ENCODE measurements at places on chromosomes 13 and 19.

GRCh38 chr13:95660981-95661581 lies 15.9 kb upstream of the DNAJC3 start:
- no peak for DNase-seq

DNA sequence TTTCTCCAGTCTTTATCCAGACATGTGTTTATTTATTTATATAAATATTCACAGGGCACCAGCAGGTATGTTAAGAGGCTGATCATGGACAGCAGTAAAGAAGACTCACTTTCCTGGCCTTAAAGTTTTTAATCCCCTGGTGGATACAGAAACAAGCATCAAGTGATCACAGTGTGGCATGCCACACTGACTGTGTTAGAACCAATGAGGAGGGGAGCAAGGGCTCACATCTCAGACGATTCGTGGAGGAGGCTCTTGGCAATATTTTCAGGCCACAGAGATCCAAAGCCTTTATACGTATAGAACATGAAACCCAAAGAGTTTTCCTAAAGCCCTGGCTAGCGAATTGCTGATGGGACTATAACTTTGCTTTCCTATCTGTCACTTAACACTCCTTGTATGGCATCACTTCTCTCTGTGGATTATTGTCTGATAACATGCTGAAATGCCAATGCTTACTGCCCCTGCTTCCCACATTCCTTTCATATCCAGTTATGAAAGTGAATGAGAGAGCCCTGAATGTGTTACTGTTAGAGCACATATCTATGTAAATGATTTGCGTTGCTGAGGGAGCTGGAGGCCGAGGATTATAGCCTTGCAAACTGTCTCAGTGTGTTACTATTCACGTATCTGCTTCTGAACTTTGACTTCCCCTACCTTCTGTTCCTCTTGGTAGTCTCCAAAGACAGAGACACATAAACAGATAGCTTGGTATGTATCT lies 37.6 kb downstream of the POLR1D start:
- DNase-seq, result no peak

GRCh38 chr13:113879017-113879416 lies 15.1 kb upstream of the GAS6 start:
- DNase-seq, result no peak

DNA sequence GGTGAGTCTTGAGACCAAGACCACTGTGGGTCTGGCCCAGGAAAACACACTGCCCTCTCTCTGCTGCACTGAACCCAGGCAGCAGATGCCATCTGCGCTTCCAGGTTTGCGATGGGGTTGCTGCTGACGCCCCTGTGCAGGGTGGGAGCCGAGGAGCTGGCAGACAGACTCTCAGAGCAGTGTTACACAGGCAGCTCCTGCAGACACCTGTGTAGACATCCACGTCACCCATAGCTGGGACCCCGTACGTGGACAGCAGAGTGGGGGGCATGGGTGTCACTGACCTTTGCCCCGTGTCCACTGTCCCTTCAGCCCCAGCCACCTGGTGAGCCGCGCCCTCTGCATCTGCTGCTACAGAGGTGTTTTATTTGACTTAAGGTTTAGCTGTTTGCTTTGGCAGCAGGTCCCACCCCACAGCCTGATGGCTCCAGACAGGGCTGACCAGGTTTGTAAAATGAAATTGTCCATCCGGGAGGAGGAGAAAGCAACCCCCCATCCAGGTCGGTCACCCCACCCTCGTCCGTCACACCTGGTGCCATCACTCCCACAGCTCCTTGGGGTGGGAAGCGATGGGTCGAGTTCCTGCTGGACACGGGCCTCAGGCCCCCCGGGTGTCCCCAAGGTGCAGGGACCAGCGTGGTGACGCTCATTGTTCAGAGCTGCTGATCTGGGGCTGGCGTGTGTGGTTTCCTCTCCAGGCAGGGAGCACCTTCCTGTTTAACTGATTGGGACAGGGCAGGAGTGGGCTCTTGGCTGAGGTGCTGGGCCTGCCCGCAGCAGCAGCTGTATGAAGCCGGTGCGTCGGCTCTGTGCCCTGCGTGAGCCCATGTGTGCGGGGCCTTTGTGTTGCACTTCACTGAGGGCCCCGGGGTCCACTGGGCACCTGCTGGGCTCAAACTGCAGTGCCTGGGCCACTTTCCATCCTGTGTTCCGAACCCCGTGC lies 28.4 kb downstream of the MCF2L start:
- DNase-seq, result no peak

DNA sequence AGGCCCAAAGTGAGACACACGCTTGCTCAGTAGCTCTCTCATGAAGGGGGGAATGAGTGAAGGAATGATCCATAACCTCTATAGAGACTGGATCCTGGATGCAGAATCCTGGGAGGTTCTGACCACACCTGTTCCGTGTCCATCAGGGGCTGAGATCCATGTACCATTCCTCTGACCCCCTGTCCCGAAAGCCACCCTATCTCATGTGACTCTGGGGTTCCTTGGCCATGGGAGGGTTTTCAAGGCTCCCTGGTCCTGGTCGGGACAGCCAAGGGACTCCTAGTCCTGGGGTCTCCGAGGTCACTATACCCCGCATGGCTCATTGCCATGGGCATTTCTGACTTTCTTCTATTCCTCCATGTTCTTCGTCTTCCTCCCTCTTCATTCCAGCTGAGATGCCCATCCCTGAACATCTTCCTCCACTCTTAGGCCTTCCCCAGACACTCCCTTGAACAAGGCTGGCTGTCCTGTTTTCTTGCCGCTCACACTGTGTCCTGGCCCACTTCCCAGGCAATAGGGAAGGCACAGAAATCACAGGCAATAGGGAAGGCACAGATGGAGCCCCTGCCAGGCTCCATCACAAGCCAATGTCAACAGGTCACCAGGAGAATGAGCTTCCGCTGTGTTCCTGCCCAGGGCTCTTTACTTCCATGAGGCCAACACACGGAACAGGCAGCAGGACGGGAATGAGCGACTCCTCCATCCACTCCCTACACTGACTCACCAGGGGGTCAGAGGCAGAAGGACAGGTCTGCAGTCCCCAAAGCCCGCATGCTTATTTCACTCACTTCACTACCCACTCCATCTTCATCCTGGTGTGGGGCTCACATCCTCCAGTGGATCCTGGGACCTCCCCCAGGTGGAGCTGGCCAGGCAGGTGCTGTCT lies 3.2 kb downstream of the CEACAM5 start:
- no peak for DNase-seq

GRCh38 chr19:1632462-1633268 lies 19.8 kb downstream of the TCF3 start:
- DNase-seq, result no peak

GRCh38 chr13:35881360-35881759 lies 249.8 kb downstream of the DCLK1 start:
- no peak for DNase-seq

GRCh38 chr13:78598116-78598781 lies 5.1 kb downstream of the POU4F1 start:
- DNase-seq, result no peak

GRCh38 chr13:42893214-42893671 lies 98.8 kb downstream of the EPSTI1 start:
- DNase-seq, result no peak

GRCh38 chr19:29516821-29517395 lies 8.9 kb upstream of the VSTM2B start:
- DNase-seq, result no peak

DNA sequence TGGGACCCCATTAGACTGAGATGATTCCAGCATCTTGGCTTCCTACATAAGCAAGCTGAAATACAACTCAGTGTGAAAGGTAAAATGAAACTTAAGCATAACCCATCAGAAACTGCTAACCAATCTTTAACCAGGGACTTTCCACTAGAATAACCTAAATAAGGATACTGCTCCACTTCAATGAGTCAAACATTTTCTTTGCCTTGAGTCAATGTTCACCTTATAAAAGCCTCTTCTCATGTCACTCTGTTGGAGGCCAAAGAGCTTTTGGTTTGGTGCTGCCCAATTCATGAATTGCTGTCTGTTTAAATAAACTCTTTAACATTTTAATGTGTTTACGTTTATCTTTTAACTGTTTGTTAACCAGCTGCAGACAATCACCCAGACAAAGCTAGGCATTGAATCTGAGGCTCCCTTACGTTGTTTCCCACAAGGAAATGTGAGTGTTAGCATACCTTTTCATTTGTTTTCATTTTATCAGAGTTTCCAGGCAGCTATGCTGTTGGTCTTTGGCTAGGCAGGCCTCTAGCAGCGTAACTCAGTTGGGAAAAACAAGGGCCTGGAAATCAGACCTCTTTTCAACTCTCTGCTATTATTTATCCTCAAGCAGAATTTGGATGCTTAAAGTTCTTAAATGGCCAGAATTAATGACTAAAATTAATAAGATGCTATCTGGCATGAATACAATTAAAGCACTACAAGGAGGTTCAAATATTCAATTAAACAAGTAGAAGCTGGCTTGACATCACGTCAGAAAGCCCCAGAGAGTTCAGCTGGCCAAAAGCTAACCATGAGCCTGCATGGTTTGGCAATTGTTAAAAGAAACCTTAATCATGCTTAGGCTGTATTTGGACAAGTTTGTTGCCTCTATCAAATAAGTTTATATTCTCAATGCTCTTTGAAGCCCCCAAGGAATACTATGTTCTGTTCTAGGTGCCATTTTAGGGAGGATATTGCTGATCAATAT lies 200.2 kb downstream of the DCLK1 start:
- DNase-seq, result no peak

- no peak for DNase-seq
Measured at GRCh38 chr13:25494698-25495411, 123.1 kb downstream of the ATP8A2 start.

DNA sequence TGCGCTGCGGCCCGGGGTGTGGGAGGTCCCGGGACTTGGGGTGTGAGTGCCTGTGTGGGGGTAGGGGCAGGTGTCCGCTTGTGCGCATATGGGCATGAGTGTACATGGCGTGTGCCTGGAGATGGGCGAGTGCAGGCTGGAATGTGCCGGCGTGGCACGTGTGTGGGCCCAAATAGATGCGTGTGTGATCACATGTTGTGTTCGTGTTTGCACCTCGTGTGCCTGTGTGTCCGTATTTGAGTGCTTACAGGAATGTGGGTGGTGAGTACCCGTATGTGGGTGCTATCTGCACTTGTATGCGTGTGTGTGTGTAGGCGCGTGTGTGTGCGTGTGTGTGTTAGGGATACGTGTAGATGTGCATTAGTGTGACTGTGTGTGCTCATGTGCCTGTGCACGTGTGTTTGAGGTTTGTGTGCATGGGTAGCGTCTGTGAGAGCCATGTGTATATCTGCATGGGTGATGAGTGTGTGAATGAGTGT lies 3.4 kb downstream of the ZNF536 start:
- no peak for DNase-seq

GRCh38 chr19:19032420-19033175 lies 719 bp downstream of the SUGP2 start:
- peak; percentile 86 for DNase-seq

DNA sequence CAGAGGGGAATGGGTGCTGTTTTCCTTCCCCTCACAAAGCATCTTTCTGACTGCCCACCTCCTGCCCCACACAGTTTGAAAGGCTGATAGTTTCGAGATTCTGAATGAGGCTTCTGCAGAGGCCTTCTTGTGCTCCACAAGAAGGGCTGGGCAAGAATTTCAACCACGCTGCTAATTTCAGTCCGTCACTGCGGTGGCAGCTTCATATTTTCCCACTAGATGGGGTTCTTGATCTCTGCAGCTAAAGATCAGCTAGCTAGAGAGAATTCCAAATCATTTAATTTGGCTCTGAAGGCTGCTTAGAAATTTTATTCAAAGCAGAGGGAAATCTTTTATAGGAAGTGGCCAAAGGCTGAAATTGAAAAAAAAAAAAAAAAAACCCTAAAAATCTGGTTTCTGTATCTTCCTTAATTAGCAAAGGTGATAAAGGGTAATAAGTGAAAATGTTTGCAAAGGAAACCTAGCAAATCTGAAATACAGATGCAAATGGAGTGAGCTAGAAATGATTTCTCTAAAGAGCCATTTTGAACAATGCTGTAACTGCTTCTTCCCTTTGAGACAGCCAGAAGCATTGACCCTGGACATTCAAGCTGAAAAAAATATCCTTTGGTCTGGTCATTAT lies 38.0 kb upstream of the C13orf42 start:
- DNase-seq, result no peak

- DNase-seq, result no peak
Measured at GRCh38 chr19:49016067-49016839, 638 bp downstream of the LHB start.

DNA sequence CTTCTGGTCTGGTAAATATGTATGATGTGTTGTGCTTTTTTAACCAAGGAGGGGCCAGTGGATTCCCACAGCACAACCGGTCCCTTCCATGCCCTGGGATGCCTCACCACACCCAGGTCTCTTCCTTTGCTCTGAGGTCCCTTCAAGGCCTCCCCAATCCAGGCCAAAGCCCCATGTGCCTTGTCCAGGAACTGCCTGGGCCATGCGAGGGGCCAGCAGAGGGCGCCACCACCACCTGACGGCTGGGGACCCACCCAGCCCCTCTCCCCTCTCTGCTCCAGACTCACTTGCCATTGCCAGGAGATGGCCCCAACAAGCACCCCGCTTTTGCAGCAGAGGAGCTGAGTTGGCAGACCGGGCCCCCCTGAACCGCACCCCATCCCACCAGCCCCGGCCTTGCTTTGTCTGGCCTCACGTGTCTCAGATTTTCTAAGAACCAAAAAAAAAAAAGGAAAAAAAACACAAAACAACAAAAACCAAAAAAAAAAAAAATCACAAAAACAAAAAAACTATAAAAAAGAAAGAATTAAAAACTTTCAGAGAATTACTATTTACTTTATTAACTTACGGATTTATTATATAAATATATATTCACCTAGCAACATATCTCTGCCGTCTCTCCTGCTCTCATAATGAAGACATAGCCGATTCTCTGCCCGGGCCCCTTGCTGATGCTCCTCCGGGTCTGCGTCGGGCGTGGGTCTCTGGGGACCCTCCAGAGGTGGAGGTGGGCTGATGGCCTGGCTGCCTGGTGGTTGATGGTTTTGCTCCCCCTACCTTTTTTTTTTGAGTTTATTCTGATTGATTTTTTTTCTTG lies 14.4 kb downstream of the CAPN12 start:
- DNase-seq, result no peak

DNA sequence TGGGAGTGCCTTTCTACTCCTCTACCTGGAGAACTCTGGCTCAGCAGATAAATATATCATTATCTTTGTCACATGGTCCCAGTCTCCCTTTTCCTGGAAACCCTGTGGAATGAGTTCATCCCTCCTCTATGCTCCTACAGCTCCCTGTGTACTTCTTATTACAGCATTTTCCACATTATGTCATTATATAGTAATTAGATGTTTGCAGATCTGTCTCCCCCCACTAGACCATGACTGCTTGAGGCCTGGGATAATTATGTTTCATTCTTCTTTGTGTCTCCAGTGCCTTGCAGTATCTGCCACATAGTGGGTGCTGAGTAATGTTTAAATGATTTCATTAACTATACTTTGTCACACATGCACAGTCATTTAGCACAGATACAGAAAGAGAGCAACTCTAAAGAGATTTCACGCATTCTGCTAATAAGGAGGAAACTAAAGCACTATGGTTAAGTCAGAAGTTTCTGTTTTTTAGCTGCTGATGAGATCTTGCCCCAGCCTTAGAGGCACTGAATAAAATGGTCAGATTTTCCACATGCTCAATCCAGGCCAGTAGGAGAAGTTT lies 66.1 kb upstream of the DIAPH3 start:
- DNase-seq, result no peak

- DNase-seq, result no peak
Measured at GRCh38 chr13:97348569-97349100, 85.3 kb upstream of the RAP2A start.

All from thoracic aorta (tissue), 2 donors.